Heart left ventricle (tissue), 16 donors: ENCODE measurements at places on chromosomes 6 and 20. TPM values are rescaled to one million over a fixed set of nuclear protein-coding genes. Genes with fewer than 3 reads are reported as not detected.

- no peak overlapping the region for H3K27ac ChIP-seq
- no peaks in the 10 kb centered on the region for H3K4me1 ChIP-seq
- no peaks in the 10 kb centered on the region for H3K27me3 ChIP-seq
- no peak for DNase-seq
- no peaks in the 10 kb centered on the region for H3K36me3 ChIP-seq
Measured at GRCh38 chr20:4788314-4788713, 66.6 kb downstream of the PRND start.

Gene TRIM38
- total RNA-seq, result 2.1 TPM

GRCh38 chr6:159941286-159942113 lies 27.4 kb upstream of the IGF2R start:
- H3K27me3 ChIP-seq, result no peaks in the 10 kb centered on the region
- H3K4me1 ChIP-seq, result no peaks in the 10 kb centered on the region
- H3K4me3 ChIP-seq, result no peak overlapping the region
- DNase-seq, result no peak
- no peak overlapping the region for H3K27ac ChIP-seq

GRCh38 chr20:17381724-17382123 lies 149.5 kb downstream of the BFSP1 start:
- no peaks in the 10 kb centered on the region for H3K4me1 ChIP-seq
- H3K27ac ChIP-seq, result no peak overlapping the region
- H3K27me3 ChIP-seq, result no peaks in the 10 kb centered on the region
- H3K36me3 ChIP-seq, result no peaks in the 10 kb centered on the region
- H3K4me3 ChIP-seq, result no peak overlapping the region

- H3K27ac ChIP-seq, result no peak overlapping the region
- no peaks in the 10 kb centered on the region for H3K36me3 ChIP-seq
Measured at GRCh38 chr6:45712786-45713185, 302.9 kb downstream of the CLIC5 start.

DNA sequence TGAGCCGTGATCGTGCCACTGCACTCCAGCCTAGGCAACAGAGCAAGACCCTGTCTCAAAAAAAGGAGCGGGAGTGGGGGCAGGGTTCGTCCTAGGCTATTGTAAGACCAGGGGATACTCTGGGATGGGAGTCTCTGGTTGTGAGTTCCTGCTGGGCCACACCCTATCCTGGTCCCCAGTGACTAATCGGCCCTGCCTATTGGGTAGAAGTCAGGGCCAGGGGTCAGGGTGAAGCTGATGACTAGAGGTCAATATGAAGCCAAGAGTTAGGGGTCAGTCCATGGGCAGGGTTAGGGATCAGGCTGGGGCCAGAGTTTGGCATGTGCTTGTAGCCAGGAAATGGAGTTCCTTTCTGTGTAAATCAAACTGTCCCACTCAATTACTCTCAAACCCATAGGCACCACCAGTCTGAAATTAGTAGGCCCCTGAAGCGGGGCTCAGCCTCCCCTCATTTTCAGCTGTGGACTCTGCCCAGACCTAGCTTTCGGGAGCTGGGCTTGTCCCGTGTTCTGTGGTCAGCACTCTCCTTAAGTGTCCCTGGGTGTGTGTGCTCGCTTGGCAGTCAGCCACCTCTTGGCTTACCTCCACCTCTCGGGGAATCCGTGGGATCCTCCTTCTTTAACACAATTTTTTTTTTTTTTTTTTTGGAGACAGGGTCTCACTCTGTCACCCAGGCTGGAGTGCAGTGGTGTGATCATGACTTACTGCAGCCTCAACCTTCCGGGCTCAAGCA lies 1.8 kb downstream of the HSPA12B start:
- no peaks in the 10 kb centered on the region for H3K36me3 ChIP-seq
- H3K27ac ChIP-seq, result peak overlapping the region; percentile 96
- peak; percentile 27 for DNase-seq

- H3K27ac ChIP-seq, result no peak overlapping the region
- no peaks in the 10 kb centered on the region for H3K4me1 ChIP-seq
- H3K36me3 ChIP-seq, result no peaks in the 10 kb centered on the region
- DNase-seq, result no peak
- H3K27me3 ChIP-seq, result no peaks in the 10 kb centered on the region
Measured at GRCh38 chr6:124294574-124295200, 491.0 kb downstream of the NKAIN2 start.

DNA sequence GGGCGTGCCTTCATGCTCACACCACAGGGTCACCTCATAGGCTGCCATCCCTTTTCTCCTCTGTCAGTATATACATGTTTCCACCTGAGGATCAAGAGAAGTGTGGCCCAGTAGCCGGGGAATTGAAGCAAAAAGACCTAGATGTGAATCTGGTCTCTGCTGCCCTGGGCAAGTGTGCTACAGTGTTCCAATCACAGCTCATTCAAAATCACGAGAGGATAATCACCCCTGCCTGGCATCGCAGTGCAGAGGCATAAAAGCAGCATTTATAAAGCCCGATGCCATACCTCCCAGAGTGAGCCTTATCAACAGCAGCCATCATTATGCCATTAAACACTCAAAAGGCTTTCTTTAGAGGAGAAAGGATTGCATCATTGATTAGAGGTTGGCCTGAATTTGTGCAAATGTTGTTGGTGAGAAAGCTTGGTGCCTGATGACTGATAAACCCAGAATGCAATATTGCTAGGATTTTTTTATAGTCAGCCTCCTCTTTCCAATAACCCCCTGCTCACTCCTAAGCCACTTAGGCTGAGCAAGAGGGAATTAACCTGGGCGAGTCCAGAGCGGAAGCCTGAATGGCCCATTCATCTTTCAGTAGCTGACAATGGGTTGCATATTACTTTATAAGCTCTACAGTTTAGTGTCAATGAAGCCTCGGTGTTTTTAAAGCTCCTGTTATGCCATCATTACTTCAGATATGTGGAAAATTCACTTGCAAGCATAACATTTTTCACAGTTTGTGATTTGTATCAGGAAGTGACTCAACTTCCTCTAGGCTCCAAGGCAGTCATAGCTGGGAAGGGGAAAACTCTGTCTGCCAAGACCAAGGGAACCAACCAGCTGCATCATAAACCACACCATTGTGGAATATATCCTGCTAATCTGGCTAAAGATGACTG lies 92.5 kb upstream of the NXT1 start:
- H3K4me1 ChIP-seq, result peaks cover 6% of the 10 kb centered on the region
- peak; percentile 56 for DNase-seq
- H3K4me3 ChIP-seq, result no peak overlapping the region
- H3K27me3 ChIP-seq, result no peaks in the 10 kb centered on the region
- no peaks in the 10 kb centered on the region for H3K36me3 ChIP-seq

GRCh38 chr20:36555248-36555647 lies 13.9 kb downstream of the MYL9 start:
- no peaks in the 10 kb centered on the region for H3K27me3 ChIP-seq
- H3K27ac ChIP-seq, result no peak overlapping the region
- H3K36me3 ChIP-seq, result no peaks in the 10 kb centered on the region

Gene WFDC5
- total RNA-seq, result not detected

Gene CAP2
- total RNA-seq, result 126 TPM

DNA sequence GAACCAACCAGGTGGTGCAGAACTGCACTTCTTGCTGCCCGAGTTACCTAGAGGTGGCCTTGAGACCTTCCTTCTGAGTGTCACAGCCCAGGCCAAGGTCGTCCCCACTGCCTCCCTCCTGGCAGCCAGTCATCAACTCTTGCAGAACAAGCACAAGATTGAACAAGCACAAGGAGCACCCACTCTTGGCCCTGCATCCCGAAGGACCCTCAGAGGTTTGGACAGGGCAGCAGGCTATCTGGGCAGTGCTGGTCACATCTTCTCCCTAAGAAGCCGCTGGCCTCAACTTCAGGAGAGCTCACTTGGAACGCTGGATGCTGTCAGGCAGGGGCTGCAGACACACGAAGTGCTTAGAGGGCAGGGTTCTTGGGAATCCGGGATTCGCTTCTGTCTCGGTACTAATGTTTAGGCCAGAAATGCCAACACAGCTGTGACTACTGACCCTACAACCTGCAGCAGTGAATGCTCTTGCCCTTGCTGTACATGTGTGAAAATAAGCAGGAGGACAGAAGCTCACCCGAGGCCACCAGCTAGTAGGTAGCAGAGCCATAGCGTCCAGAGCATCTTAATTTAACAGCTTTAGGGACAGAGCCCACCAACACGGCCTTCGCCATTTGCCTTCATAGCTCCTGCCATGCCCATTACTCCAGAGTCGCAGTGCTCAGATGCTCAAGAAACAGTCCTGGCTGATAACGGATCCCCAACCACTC lies 4.0 kb upstream of the ACSS1 start:
- no peaks in the 10 kb centered on the region for H3K36me3 ChIP-seq
- H3K27me3 ChIP-seq, result no peaks in the 10 kb centered on the region
- peak; percentile 20 for DNase-seq
- H3K27ac ChIP-seq, result no peak overlapping the region
- H3K4me3 ChIP-seq, result no peak overlapping the region

Gene TRERF1
- total RNA-seq, result 1.5 TPM

Gene POM121L2
- not detected for total RNA-seq

DNA sequence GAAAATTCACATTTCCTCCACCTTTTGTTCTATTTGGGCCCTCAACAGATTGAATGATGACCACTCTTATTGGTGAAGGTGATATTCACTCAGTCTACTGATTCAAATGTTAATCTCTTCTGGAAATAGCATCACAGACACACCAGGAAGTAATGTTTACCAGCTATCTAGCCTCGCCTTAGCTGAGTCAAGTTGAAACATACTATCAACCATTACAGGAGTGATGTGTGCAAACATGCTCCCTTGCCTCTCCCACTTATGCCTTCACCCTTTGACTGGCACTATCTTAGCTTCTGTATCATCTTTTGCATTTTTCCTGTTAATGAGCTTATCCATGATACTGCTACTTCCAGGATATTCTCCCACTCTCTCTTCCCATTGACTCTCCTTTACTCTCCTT lies 191.9 kb downstream of the CENPW start:
- H3K27ac ChIP-seq, result no peak overlapping the region
- H3K4me1 ChIP-seq, result no peaks in the 10 kb centered on the region
- no peaks in the 10 kb centered on the region for H3K27me3 ChIP-seq
- DNase-seq, result no peak
- H3K36me3 ChIP-seq, result no peaks in the 10 kb centered on the region

Gene FAM50B
- 29.1 TPM for total RNA-seq

DNA sequence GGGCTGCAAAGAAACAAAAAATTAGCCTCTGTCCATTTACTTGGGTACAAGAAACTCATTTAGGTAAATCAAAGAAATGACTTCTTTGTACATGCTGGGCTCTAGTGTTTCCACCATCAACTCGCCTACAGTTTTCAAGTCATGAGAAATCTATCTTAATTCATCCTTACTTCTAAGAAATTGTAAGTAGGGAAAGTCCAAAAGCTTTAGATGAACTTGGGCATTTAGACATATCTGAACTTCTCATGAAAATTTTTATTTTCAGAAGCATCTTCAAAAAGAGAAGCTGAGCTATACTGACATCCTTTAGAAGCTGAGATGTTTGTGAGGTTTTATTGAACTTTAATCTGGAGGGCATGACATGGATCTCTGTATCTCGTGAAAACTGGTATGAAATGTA lies 117.3 kb downstream of the MYB start:
- DNase-seq, result no peak
- no peak overlapping the region for H3K27ac ChIP-seq
- no peaks in the 10 kb centered on the region for H3K4me1 ChIP-seq
- peaks cover 9% of the 10 kb centered on the region for H3K36me3 ChIP-seq

- H3K27ac ChIP-seq, result no peak overlapping the region
- H3K4me3 ChIP-seq, result no peak overlapping the region
- H3K27me3 ChIP-seq, result no peaks in the 10 kb centered on the region
- H3K4me1 ChIP-seq, result peaks cover 20% of the 10 kb centered on the region
- peaks cover 56% of the 10 kb centered on the region for H3K36me3 ChIP-seq
Measured at GRCh38 chr6:139256087-139256486, 35.7 kb downstream of the TXLNB start.

Gene KCNQ2
- not detected for total RNA-seq

Gene ARMC2
- total RNA-seq, result 10.4 TPM

DNA sequence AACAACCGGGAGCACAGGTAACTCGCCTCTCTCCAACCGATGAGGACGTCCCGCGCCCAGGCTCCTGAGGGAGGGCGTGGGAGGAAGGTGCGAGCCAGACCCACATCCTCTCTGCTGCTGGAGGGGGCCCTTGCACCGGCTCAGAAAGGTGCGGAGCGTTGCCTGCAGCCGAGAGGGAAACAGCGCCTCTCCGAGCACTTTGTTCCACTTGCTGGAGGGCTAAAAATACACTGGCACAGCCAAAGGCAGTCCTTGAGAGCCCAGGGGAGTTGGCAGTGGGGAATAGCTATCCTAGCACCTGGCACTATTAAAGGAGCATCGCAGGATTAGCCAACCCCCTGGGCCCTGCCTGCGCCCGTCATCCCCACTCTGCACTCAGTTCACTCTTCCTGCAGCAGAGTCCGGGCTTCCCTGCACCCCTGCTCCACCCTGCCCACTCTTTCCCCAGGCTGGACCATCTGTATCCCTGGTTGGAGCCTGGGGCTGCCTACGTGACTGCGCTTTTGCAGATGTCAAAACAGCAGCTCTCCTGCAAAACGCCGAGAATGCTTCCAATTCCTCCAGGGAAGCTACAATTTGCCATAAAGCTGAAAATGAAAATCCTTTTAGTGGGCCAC lies 108.9 kb downstream of the SNX5 start:
- peak overlapping the region; percentile 25 for H3K27ac ChIP-seq
- H3K27me3 ChIP-seq, result no peaks in the 10 kb centered on the region
- peaks cover 26% of the 10 kb centered on the region for H3K4me1 ChIP-seq
- H3K4me3 ChIP-seq, result no peak overlapping the region
- peak; percentile 69 for DNase-seq
- no peaks in the 10 kb centered on the region for H3K36me3 ChIP-seq

Gene SMLR1
- total RNA-seq, result not detected

Gene DSP
- 278 TPM for total RNA-seq

DNA sequence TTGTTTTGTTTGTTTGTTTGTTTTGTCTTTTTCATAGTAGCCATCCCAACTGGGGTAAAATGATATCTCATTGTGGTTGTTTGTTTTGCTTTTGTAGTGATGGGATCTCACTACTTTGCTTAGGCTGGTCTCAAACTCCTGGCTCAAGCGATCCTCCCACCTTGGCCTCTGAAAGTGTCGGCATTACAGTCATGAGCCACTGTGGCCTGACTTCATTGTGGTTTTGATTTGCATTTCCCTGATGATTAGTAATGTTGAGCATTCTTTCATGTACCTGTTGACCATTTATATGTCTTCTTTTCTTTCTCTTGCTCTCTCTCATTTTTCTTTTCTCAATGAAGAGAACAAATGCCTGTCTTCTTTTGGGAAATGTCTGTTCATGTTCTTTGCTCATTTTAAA lies 30.8 kb upstream of the HLA-DOA start:
- no peaks in the 10 kb centered on the region for H3K36me3 ChIP-seq
- H3K4me1 ChIP-seq, result no peaks in the 10 kb centered on the region
- no peak overlapping the region for H3K27ac ChIP-seq

DNA sequence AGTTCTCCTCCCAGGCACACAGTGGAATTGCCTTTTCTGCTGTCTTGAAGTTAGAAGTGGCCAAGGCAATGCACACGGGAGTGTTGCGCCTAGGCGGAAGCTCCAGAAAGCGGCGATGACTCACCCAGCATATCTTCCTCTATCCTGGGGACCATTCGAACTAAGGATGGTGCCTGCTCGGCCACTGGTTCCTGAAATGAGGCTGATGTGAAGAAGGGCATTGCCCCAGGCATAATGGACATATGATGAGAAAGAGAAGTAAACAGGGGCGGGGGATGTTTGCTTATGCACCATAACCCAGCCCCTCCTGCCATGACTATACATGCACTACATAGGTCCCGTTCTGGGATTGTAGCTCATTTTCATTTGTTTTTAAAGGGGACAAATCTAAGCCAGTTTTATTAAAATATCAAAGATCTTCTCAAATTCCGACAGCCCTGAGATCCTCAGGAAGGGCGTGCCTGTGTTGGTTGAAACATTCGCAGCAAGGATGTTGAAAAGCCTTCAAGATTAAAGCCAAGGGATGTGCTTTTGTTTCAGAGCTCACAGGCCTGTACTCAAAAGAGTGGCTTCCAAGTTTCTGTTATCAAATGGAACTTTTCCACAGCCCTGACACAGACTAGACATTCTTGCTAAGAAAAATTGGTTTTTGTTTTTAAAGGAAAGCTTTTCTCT lies 218.5 kb downstream of the LY86 start:
- H3K4me3 ChIP-seq, result no peak overlapping the region
- no peaks in the 10 kb centered on the region for H3K27me3 ChIP-seq
- H3K4me1 ChIP-seq, result no peaks in the 10 kb centered on the region
- H3K27ac ChIP-seq, result peak overlapping the region; percentile 43
